ENCODE measurements at places on chromosomes 1 and 21. TPM values are rescaled to one million over a fixed set of nuclear protein-coding genes. Genes with fewer than 3 reads are reported as not detected.

- H3K4me3 ChIP-seq = no peak overlapping the region
- H3K27me3 ChIP-seq = no peaks in the 10 kb centered on the region
- no peaks in the 10 kb centered on the region for H3K36me3 ChIP-seq
- no peak overlapping the region for H3K27ac ChIP-seq
- peaks cover 24% of the 10 kb centered on the region for H3K4me1 ChIP-seq
These were observed 125.4 kb downstream of the FOXD2 start for GRCh38 chr1:47563201-47563600.

DNA sequence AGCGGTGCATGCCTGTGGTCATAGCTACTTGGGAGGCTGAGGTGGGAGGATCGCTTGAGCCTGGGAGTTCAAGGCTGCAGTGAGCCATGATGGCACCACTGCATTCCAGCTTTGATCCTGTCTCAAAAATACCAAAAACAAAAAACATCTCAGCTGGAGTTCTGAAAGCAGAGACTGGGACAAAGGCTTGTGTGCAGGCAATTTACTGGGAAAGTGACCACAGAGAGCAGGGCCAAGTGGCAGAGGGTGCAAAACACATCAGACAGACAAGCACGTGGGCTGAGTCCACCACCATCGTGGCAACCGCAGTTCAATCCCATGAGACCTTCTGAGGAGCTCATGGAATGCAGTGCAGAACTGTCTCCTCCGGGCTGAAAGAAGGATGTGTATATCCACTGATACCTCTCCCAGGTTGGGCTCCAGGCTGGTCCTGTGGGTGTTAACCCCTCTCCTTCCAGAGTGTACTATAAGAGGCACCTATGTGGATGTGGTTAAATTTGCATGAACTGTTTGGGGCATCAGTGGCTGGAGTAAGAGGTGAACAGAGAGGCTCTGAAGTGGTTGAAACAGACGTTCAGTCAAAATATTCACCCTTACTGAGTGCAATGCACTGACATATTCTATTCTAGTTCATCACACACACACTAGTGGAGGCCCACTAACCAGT lies 10.8 kb downstream of the PIGP start:
- no peaks in the 10 kb centered on the region for H3K36me3 ChIP-seq
- no peak overlapping the region for H3K27ac ChIP-seq
- H3K4me1 ChIP-seq = no peaks in the 10 kb centered on the region
- no peaks in the 10 kb centered on the region for H3K27me3 ChIP-seq
- no peak overlapping the region for H3K4me3 ChIP-seq
- DNase-seq = no peak

PGBD5 gene
- total RNA-seq = 2.0 TPM

CENPL gene
- total RNA-seq = 8.5 TPM

- H3K4me1 ChIP-seq = no peaks in the 10 kb centered on the region
- no peak overlapping the region for H3K27ac ChIP-seq
- H3K27me3 ChIP-seq = peaks cover 4% of the 10 kb centered on the region
- no peak for DNase-seq
- no peak overlapping the region for H3K4me3 ChIP-seq
- H3K36me3 ChIP-seq = no peaks in the 10 kb centered on the region
These were observed 16.4 kb upstream of the ATP1A1 start for GRCh38 chr1:116356673-116357072.

GRCh38 chr1:181483285-181484195 lies at the start of gene CACNA1E:
CACNA1E (plus strand) TSS chr1:181483517; CDS start chr1:181483745, 228 bp downstream.
- H3K27me3 ChIP-seq = peaks cover 13% of the 10 kb centered on the region
- H3K27ac ChIP-seq = no peak within 1 kb of the TSS
- H3K36me3 ChIP-seq = no peaks in the 10 kb centered on the region
- DNase-seq = no peak

ANGPTL1 gene
- 18.4 TPM for total RNA-seq

RNU1-3 gene
- 3,134 TPM for total RNA-seq
